ENCODE measurements at places on chromosomes 5 and 9. TPM values are rescaled to one million over a fixed set of nuclear protein-coding genes. Genes with fewer than 3 reads are reported as not detected.

Gene FST
- total RNA-seq = 52.5 TPM

Gene CSF2
- 0.43 TPM for total RNA-seq

Gene SPINK6
- not detected for total RNA-seq

Gene UNC13B
- total RNA-seq = 23.7 TPM
